Activated T-helper 1 cell treated with anti-CD3 and anti-CD28 coated beads, Interleukin-2, amount 50 U/mL, for 16 hours (primary cell): ENCODE measurements at places on chromosomes 5 and 9.

DNA sequence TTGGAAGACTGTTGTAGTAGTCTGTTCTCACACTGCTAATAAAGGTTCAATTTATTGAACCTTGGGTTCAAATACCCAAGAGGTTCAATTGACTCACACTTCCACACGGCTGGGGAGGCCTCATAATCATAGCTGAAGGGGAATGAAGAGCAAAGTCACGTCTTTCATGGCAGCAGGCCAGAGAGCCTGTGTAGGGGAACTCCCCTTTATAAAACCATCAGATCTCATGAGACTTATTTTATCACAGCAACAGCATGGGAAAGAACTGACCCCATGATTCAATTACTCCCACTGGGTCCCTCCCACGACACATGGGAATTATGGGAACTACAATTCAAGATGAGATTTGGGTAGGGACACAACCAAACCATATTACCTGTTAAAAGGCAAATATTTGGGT lies 268.2 kb downstream of the TMEM167A start:
- DNase-seq, result no peak

DNA sequence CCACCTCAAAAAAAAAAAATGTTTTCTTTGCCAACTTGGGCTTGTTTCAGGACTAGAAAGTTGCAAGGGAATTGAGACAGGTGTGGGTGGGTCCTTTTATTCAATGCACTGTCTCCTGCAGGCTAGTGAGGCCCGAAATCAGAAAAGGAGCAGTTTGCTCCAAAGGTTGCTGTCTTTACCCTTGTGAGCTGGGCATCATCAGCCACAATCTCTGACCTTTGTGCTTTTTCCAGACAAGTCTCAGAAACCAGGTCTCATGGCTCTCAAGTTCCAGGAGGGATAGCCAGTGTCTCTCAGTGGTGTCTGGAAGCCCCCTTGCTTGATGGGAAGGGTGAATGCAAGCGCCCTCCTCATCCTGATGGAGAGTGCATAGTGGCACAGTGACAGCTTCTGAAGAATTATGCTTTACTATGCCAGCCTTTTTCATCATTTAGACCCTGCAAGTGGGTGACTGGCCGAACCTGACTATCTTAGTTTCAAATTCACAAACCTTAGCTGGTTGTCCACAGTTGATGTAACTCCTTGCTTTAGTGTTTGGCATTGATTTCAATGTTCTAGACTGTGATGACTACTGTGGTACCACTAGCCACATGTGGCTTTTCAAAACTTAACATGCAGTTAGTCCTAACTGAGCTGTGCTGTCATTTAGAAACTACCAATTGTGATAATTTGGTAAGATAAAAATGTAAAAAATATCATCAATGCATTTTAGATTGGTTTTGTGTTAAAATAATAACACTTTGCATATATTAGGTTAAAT lies 468.6 kb downstream of the GADD45G start:
- DNase-seq, result no peak

GRCh38 chr5:173474881-173475287 lies 141.6 kb downstream of the BOD1 start:
- DNase-seq, result no peak

DNA sequence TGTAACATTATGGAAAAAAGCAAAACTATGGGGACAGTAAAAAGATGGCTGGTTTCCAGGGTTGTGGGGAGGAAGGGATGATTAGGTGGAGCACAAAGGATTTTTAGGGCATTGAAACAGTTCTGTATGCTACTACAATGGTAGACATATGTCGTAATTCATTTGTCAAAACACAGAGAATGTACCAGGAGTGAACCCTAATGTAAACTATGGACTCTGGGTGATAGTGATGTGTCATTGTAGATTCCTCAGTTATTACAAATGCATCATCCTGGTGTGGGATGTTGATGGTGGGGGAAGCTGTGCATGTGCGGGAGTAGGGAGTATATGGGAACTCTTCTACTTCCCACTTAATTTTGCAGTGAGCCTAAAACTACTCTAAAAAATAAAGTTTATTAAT lies 135.0 kb upstream of the GABRP start:
- DNase-seq, result no peak

DNA sequence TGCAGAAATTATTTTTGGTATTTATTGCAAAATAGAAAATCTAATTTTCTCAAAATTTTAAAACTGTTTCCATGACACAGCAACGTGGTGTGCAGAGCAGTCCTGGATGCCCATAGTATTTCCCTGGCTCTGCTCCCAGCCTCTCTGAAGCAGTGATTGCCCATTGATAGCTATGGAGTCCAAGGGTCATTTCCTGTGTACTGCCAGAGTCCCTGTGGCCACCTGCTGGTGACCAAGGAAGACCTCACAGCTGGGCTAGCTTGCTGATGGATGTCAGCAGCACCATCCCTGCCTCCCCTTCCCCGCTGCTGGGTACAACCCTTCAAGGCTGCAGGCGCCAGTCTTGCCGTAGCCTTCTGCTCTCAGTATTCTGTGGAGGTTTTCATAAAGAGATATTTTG lies 184.1 kb downstream of the DIRAS2 start:
- DNase-seq, result no peak

- DNase-seq, result no peak
Observed at GRCh38 chr5:127418974-127419682, 98.3 kb upstream of the PRRC1 start.

DNA sequence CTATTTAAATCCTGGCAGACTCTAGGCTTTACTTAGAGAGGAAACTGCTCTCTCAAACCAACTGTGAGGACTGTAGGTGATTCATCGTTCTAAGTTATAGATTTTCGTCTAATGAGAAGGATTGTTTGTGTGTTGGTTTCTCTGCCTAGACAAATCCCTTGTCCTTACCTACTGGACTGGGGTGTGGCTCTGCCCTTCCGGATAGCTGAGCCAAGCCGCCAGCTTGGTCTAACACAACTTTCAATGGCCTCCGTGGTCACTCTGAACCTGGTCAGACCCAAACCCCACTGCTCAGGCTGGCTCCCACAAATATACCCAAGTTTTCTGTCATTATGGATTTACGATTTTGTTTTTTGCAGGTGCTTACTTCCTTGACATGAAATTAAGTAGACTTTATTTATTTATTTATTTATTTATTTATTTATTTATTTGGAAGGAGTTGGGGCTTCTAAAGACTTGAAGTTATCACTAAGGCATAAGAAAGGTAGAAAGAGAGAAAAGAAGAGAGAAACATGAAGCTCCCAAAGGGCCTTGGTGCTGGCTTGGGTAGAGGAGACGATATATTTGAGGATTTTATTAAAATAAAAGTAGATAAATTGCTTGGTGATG lies 19.0 kb downstream of the CARTPT start:
- no peak for DNase-seq

GRCh38 chr9:112271466-112272098 lies 61.8 kb downstream of the PTBP3 start:
- DNase-seq, result no peak
